Germinal center (tissue), 1 donor: ENCODE measurements at places on chromosomes 4 and X.

- DNase-seq = no peak
Observed at GRCh38 chrX:14899607-14900006, 26.4 kb downstream of the MOSPD2 start.

DNA sequence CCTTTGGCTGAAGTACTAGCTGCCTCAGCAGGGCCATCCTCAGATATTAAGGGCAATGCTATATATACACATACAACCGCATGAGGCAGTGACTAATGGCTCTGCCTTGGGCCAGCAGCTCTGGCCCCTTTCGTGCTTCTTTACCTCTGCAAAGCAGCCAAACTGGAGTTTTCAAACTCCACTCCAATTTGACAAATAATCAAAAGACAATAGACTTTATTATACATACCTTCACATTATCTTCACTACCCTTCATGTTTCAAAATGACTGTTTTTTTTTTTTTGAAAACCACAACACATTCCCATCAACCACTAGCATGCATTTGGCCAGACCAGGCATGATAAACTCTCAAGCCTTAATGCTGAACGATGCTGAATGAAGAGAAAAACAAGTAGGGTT is 187.7 kb downstream of the ENOX2 start:
- DNase-seq = no peak

DNA sequence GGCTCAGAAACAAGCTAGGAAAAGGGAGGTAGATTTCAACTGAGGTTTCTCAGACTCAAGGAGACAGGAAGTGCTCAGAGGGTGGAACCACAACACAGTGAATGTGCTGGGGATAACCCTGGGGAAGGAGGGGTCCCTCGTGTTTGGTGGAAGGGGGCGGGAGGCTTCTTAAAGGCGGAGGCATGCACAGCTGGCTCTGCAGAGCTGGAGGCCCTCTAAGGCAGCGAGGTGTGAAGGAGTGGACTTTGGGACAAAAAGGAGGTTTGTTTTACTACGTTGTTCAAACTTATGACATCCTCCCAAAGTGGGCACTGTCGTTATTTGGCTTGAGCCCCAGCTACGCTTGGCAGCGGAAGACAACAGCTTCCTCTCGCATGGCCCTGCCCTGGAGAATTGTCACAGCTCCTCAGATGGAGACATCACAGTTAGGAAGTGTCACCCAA is 21.7 kb upstream of the MTM1 start:
- no peak for DNase-seq

DNA sequence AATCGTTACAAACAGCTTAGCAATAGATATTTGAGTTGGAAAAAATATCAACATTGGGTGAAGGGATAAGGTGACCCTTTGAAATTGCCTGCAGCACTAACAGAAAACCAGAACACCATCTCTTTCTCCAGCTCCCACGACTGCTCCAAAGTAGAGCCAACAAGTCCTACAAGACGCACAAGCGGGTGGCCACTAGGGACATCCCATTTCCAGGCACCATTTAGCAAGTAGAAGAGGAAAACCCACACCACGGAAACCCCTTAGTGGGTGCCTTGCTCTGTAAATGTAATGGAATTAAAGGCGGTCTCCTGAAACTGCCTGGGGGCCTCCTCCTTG is 1.9 kb downstream of the ARHGAP6 start:
- DNase-seq = no peak

DNA sequence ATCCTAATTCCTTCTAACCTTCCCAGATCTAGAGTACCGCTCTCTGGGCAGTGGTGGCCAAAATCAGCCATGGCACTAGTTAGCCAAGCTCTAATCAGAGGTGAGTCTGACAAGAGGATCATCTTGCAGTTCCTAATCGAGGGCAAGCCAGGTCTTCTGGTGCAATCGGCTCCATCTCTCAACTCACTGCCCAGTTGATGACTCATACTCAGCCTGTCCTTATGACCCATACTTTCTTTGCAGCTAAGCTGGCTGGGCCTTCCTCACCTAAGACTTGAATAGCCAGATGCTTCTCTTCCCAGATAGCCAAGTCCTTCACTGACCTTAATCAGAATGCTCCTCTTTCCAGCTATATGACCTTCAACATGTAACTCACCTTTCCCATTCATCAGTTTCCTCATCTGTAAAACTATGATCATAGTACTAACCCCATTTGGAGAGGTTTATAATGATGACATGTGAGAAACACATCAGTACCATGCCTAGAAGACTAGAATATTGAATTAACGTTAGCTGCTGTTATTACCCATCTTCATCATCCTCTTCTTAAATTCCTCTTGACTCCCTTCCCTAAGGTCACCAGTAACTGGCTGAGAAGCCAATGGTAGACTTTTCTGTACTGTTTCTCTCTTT is 57.1 kb downstream of the RELL1 start:
- DNase-seq = no peak

DNA sequence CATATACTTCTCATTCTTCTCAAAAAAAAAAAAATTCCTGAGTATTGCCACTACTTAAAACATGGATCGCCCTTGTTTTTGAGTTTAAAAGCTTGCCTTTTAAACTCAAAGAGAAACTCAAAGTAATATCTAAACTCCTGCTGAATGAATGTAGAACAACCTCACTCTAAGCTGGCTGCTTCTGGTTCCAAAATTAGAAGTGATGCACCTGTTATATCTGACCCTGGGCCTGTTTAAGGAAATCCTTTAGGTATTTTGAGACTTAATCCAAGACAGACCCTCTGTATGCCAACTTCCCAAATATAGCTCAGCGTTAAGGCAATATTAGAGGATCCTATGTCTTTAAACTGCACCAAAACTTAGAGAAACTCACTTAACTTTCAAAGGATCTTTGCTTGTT is 1.8 kb upstream of the OTUD4 start:
- DNase-seq = no peak

DNA sequence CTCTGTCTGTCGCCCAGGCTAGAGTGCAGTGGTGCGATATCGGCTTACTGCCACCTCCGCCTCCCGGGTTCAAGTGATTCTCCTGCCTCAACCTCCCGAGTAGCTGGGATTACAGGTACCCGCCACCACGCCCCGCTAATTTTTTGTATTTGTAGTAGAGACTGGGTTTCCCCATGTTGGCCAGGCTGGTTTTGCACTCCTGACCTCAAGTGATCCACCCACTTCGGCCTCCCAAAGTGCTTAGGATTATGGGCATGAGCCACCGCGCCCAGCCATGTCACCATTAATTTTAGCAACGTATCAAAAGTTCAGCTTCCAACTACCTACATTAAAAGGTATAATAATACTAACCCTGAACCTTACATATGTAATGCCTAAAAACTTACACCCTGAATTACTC is 940 bp upstream of the UTP3 start:
- no peak for DNase-seq

GRCh38 chr4:85153221-85153620 is 186.7 kb upstream of the WDFY3 start:
- no peak for DNase-seq
